BJ (cell line): ENCODE measurements at places on chromosomes 12 and 14. TPM values are rescaled to one million over a fixed set of nuclear protein-coding genes. Genes with fewer than 3 reads are reported as not detected.

Gene SIX6
- not detected in 2 replicates for polyA plus RNA-seq

Gene DEPDC4
- 0.28 and 0.43 TPM in 2 replicates for polyA plus RNA-seq

Gene IL31
- polyA plus RNA-seq: not detected in 2 replicates

Gene FICD
- polyA plus RNA-seq: 1.9 and 2.0 TPM in 2 replicates

Gene NAA25
- polyA plus RNA-seq: 7.2 and 13.6 TPM in 2 replicates

- no peak for DNase-seq
These were observed 10.4 kb downstream of the SLC10A1 start for GRCh38 chr14:69786603-69787002.

DNA sequence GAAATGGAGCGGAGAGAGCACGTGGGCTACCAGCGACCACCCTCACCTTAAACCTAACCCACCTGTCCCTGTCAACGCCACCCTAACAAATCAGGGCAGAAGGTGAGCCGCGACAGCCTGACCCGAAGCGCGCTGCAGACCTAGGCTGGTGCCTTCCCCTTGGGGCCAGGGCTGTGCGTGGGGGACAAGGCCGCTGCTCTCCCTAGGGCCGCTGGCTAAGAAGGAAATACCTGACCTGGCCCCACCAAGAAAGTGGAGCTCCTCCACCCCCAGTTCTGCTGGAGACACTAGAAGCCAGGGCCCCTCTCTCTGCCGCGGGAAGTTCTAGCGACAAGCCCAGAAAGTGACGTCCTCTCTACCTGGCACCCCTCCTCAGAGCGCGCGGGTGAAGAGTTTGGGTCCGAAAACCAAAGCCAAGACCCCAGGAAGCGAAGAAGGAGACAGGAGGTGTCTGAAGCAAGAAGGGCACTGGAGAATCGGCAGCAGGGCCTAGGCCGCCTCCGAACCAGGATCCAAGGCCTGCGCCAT, 7.5 kb downstream of the SIX1 start:
- DNase-seq: no peak

DNA sequence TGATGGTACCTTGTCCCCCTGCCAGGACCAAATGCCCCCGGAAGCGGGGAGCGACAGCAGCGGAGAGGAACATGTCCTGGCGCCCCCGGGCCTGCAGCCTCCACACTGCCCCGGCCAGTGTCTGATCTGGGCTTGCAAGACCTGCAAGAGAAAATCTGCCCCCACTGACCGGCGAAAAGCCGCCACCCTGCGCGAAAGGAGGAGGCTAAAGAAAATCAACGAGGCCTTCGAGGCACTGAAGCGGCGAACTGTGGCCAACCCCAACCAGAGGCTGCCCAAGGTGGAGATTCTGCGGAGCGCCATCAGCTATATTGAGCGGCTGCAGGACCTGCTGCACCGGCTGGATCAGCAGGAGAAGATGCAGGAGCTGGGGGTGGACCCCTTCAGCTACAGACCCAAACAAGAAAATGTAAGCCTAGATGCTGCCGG, 410 bp downstream of the MYF6 start:
- no peak for DNase-seq

- DNase-seq: no peak
These were observed 70.8 kb downstream of the FBXL14 start for GRCh38 chr12:1523558-1524050.
